ENCODE measurements at places on chromosomes 2 and 18.

DNA sequence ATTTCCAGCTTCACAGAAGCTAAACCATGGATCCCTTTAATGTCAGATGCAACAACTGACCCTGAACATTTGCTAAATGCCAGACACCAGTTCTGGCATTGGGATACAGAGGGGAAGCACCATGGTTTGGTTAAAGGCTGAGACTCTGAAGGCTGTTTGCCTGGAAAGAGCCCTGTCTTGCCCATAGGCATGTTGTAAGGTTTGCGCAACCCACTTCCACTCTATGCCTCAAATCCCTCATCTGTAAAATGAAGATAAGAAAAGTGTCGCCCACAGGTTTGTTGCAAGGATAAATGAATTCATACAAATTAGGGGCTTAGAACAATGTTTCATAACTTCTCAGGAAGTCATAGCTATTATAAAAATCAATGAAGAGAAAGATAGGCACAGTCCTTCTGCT, 380.9 kb upstream of the GYPC start:
- no peak for DNase-seq

GRCh38 chr2:163401481-163401880, 334.3 kb downstream of the FIGN start:
- DNase-seq, result peak; percentile 36

DNA sequence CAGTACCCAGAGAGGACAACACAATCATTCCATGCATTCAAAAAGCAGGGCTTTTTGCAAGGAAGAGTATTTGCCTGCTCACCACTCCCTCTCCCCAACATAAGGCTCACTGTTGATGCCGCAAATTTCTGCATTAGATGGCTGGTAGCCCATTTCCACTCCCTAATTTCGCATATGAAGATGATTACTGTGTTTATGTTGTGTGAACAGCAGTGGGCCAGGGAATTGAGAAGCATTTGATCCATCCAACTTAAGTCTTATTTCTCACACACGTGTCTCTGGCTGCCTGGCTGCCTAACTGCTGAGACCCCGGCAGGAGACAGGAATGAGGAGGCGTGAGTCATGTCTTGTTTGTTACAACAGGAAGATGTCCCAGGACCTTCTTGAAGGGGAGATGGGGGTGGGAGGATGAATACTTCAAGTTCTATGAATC, 294.1 kb downstream of the ALK start:
- DNase-seq, result peak; percentile 59

- peak; percentile 14 for DNase-seq
Observed at GRCh38 chr2:44560941-44561340, 199.2 kb downstream of the CAMKMT start.

DNA sequence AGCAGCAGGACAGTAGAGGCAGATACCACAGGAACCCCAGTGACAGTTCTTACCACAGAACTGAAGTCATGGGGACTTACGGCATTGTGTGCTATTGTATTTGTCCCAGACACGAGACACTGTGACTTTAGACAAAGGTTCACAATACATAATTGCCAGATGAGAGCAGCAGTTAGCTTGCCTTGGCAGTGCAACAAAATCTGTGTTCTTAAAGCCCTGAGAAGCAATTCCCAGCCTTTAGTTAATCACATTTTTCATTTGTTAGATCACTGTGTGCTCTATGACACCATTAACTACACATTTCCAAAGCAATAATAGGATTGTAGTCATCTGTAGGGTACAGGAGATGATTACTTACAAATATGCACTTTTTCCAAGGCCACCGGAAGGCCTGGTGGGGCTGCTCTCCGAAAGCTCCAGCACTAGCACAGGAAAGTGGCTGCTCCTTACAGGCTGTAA, 97.5 kb upstream of the LDLRAD4 start:
- DNase-seq, result peak; percentile 48

DNA sequence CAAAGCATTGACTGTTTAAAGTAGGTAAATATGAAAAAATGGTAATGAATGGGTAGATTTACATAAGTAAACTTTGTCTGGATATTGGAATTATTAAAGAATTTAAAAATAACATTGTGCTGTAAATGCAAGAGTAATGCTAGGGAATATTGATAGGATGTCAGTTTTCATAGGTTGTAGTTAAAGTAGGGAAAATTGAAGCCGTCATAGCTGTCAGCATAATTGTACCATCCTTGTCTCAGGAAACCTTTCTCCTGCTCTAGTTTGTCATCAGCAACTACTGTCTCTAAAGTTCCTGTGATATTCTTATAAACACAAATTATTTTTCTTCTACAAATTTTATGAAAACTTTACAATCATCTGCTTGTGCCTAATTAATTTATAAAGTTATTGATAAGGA, 10.1 kb upstream of the SPAG16 start:
- no peak for DNase-seq

Measured in fibroblast of gingiva (primary cell).